SK-N-SH (cell line): ENCODE measurements at places on chromosomes 2 and 18. TPM values are rescaled to one million over a fixed set of nuclear protein-coding genes. Genes with fewer than 3 reads are reported as not detected.

- peak; percentile 81 for DNase-seq
Measured at GRCh38 chr2:62287899-62288880, 92.3 kb downstream of the B3GNT2 start.

DNA sequence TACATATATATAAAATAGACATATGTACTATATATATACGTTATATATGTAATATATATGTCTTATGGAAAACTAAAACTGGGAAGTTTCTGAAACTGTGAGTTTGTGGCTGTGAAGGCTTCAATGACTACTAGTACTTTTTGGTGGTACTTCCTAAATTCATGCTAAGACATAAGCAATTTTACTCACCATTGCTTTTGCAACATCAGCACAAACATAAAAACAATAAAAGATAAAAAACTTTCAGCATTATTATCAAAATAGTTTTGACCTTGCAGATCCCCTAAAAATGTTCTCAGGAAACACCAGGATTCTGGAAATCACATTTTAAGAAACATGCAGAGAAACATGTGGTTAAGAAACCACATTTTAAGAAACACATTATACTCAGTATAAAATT is 269.9 kb downstream of the PID1 start:
- DNase-seq: no peak

TUBA3E gene
- polyA plus RNA-seq: not detected in 2 replicates

HOXD3 gene
- 0.80 and 0.81 TPM in 2 replicates for polyA plus RNA-seq

ANO7 gene
- 0.68 and 0.81 TPM in 2 replicates for polyA plus RNA-seq

APOB gene
- not detected in 2 replicates for polyA plus RNA-seq
